ENCODE measurements at places on chromosomes 11 and 22. TPM values are rescaled to one million over a fixed set of nuclear protein-coding genes. Genes with fewer than 3 reads are reported as not detected.
A peak's percentile ranks its signal among the peaks of the same experiment; 100 is the strongest.

VSIG2 gene
- not detected for total RNA-seq

CRACR2B gene
- 1.0 TPM for total RNA-seq

TUB gene
- total RNA-seq, result 9.6 TPM

DLG2 gene
- 2.1 TPM for total RNA-seq

MISFA gene
- 0.51 TPM for total RNA-seq

OR2AT4 gene
- total RNA-seq, result not detected

LMO1 gene
- not detected for total RNA-seq

CYB5R2 gene
- total RNA-seq, result 17.2 TPM

NEAT1 gene
- total RNA-seq, result 177 TPM

- DNase-seq, result no peak
These were observed 2.9 kb downstream of the ZP1 start for GRCh38 chr11:60870276-60870675.

DNA sequence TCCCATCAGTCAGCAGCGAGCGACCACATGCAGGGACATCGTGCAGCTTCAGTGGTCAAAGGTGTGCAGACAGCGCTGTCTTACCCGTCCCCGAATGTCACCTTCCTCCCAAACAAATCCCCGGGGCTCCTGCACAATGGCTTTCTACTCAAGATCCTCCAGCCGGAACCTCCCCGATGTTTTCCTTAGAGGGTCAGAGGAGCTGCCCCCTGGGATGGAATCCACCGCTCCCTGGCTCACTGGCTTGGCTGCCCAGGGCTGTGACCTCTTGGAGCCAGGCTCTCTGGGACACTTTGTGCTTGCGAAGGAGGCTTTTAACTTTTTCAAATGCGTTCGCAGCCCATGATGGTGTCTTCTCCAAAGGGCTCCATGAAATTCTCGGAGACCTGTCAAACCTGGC, 17.3 kb upstream of the FGF19 start:
- no peak for DNase-seq

- peak; percentile 96 for DNase-seq
These were observed 556.1 kb downstream of the SOX6 start for GRCh38 chr11:15800111-15800800.

DNA sequence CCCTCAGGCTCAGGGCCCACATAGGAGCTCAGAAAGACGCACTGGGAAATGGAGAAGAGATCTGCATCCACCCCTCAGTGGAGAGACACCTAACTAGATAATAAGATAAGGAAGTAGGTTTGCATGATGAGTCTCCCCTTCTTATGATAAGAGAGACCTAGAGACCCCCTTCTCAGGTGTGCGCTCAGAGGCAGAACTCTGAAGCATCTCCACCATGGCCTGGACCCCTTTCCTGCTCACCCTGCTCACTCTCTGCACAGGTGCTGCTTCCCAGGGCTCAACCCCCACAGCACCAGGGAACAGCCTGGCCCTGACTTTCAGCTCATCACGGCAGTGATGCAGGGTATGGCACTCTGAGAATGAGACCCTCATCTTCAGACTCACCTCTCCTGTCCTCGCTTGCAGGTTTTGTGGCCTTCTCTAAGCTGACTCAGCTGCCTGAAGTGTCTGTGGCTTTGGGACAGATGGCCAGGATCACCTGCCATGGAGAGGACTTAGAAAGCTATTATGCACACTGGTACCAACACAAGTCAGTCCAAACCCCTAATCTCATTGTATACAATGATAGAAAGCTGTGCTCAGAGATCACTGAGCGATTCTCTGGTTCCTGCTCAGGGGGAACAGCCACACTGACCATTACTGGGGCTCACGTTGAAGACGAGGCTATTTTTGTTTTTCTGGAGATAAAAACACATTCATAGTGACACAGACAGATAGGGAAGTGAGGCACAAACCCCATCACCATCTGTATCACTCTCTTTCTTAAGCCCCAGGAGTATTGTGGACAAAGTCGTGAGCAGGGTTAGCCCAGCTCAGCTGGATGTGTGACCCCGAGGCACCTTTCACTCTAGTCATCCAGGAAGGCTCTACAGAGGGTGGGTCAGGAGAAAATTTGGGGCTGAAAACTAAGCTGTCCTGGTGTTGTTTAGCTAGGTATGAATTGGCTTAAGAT, 29.7 kb upstream of the IGLL5 start:
- no peak for DNase-seq

DNA sequence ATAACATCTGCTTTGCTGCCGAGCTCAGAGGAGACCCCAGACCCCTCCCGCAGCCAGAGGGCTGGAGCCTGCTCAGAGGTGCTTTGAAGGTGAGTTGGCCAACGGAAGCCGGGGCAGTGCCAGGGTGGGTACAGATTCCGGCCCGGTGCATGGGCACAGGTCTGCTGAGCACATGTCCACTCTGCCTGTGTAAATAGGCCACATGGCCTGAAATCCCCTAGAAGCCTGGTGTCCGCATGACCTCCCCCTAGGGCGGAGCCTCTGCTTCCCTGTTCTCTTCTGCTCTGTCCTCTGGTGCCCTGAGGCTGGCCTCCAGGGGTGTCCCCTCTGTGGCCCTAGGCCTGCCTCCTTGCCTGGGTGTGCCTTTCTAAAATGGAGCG, 19.6 kb upstream of the TXNRD2 start:
- DNase-seq, result no peak

DNA sequence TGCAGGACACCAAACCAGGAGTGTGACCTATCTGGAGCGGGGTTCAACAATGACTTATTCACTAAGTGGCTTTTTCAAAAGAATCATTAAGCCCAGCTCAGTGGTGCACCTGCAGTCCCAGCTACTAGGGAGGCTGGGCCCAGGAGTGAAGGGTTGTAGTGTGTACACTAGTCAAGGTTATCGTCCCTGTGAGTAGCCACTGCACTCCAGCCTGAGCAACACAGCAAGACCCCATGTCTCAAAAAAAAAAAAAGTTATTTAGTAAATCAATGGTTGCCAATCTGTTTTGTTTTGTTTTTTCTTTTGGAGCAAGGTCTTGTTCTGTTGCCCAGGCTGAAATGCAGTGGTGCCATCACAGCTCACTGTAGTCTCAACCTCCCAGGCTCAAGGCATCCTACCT, 7.9 kb downstream of the RHOG start:
- no peak for DNase-seq

GRCh38 chr11:133081730-133082452, 450.4 kb downstream of the OPCML start:
- DNase-seq, result no peak

DNA sequence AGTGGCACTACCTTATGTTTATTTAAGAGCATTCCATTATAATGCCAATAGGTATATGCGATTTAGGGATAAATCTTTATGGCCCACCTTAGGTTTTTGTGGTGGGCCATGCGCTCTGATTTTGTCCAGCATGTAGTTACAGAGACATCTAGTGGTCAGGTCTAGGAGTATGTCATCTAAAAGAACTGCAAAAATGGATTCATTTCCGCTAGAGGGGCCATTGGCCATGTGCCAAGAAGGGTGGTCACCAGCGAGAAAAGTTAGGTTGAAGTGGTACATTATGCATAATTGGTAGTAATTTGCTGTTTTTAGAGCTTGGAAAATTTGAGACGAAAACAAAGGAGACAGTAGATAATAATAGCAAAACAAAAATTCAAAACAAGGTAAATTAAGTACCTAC, 27.7 kb downstream of the LRRC4C start:
- no peak for DNase-seq

GRCh38 chr11:19853016-19853415, 140.4 kb downstream of the NAV2 start:
- DNase-seq, result peak; percentile 44

DNA sequence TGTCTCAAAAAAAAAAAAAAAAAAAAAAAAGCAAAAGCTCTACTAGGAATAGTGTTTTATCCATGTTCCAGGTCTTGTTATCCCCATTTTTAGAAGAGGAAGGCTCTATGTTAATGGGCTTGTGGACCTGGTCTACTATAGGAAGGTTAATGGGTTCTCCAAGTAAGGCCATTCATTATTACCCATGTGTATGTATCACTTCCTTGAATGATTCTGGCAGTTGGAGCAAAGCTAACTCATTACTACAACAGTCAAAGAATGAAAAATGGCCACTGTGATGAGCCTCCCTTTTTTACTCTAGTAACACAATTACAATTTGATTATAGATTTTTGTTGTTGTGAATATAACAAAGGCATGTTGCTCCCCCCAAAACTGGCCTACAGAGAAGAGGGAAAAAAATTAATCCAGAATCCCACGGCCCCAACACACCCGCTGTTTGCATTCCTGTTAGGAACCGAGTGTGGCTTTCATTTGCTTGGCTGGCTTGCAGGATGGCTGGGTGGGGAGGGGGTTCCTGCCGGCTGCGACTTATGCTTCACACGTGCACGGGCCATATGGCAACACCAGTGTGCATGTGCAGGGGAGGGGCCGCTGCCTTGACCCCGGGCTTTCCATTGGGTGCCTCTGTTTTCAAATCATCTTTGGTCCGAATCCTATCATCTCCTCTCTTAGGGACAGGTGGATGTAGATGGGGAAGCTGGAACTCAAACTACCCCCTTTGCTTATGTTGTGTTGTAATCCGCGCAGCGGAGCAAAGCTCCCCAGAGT, 148.8 kb downstream of the HIPK3 start:
- no peak for DNase-seq

DNA sequence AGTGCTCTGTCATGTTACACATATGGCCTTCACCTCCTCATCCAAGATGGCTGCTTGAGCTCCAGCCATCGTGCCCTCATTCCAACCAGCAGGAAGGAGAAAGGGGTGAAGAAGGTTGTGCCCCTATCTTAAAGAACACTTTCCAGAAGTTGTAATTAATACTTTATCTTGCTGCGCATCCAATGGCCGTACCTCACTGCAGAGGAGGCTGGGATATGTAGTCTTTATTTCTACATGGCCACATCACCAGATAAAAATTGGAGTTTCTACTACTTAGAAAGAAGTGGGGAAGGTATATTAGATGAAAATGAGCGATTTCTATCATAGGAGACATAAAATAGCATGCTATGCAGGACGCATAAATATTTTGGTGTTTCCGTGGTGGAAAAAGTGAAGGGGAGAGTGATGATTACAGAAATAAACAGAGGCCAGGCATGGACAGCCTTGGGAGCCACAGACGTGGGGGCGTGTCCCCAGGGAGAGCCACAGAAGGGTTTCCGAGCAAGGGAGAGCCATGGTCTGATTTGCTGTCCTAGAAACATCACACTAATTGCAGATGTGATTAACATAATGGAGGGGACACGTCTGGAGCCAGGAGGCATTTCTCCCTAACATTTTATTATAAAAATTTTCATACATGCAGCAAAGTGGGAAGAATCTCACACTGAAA, 8.8 kb upstream of the MB start:
- no peak for DNase-seq

- DNase-seq, result peak; percentile 80
These were observed 102.1 kb downstream of the ARHGAP32 start for GRCh38 chr11:129090056-129090455.

DNA sequence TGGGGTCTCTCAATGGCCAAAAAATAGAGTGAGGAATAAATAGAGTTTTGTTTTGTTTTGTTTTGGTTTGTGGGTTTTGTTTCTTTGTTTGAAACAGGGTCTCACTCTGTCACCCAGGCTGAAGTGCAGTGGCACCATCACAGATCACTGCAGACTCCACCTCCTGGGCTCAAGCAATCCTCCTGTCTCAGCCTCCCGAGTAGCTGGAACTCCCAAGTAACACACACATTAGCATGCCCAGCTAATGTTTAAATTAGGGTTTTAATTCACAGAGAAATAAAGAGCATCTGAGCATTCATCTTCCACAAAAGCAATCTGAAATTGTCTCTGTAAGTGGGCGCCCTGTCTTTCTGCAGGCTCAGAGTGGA, 9.2 kb upstream of the IFITM3 start:
- DNase-seq, result no peak

DNA sequence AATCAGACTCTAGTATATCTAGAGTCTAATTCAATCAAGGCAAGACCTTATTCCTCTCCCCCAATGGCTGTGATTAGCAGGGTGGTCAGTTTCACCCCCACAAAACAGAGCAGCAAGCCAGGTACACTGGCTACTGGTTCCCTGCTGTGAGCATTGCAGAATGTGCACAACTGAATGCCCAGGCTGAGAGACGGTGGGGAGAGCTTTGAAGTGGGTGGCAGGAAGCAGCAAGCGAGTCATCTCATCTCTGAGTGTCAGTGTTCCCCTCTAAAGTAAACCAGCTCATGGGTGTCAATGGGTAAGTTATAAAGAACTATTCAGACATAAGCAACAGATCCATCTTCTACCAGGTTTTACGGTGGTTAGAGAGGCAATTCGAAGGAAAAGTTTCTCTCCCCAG, 37.6 kb downstream of the GAB4 start:
- DNase-seq, result no peak

- peak; percentile 95 for DNase-seq
These were observed 132.5 kb downstream of the ADAMTS15 start for GRCh38 chr11:130580891-130581492.

DNA sequence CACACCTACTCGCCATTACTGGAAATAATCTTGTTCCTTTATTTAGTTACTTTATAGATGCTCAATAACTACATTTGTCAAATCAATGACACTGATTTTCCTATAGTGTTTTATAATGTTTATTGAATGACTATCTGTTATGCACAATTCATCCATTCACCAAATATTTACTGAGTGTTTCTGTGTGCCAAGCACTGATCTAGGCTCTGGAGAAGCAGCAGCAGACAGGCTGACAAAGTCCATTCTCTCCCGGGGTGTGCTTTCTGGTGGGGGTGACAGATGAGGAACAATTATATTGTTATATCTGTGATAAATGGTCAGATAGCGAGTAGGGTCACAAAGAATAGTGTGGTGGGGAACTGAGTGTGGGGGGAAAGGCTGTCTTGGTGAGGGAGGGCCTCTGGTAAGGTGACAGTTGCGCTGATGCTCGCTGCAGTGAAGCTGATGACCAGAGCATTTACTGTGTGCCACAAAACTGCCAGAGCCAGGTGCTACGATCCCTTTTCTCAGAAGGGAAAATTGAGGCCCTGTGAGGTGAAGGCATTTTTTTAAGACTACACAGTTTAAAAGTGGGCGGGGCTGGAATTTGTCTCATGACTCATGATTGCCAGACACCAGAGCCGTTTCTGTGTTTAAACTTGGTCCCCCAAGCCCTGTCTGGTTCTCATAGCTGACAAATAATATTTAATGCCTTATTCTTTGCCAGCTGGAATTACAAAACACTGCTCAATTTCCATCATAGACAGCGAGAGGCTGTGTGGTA, 10.2 kb downstream of the PACS1 start:
- peak; percentile 81 for DNase-seq

DNA sequence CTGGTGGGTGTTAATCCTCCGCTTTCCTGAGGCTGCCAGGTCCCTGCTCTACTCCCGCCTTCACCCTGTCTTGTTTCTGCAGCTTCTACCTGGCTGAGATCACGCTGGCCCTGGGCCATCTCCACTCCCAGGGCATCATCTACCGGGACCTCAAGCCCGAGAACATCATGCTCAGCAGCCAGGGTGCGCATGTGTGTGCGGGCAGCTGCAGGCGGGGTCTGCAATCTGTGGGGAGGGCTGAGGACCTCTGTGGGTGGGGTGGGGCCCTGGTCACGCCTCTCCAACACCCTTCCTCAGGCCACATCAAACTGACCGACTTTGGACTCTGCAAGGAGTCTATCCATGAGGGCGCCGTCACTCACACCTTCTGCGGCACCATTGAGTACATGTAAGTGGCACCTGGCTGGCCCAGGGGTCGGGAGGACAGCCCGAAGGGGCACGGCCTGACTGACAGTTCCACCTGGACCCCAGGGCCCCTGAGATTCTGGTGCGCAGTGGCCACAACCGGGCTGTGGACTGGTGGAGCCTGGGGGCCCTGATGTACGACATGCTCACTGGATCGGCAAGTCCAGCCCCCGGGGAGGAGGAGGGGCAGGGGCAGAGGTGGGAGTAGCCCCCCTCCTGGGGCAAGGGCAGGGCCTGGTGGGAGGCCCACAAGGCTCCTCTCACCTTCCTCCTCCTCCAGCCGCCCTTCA, 4.5 kb downstream of the RPS6KB2 start:
- no peak for DNase-seq

All from fibroblast of lung (primary cell).